Stimulated activated CD8-positive, alpha-beta memory T cell treated with anti-CD3 and anti-CD28 coated beads, Interleukin-15, amount 100 ng/mL, for 24 hours (primary cell): ENCODE measurements at places on chromosomes 6 and 20.

- no peak for DNase-seq
Measured at GRCh38 chr20:12047838-12048432, 130.2 kb downstream of the BTBD3 start.

DNA sequence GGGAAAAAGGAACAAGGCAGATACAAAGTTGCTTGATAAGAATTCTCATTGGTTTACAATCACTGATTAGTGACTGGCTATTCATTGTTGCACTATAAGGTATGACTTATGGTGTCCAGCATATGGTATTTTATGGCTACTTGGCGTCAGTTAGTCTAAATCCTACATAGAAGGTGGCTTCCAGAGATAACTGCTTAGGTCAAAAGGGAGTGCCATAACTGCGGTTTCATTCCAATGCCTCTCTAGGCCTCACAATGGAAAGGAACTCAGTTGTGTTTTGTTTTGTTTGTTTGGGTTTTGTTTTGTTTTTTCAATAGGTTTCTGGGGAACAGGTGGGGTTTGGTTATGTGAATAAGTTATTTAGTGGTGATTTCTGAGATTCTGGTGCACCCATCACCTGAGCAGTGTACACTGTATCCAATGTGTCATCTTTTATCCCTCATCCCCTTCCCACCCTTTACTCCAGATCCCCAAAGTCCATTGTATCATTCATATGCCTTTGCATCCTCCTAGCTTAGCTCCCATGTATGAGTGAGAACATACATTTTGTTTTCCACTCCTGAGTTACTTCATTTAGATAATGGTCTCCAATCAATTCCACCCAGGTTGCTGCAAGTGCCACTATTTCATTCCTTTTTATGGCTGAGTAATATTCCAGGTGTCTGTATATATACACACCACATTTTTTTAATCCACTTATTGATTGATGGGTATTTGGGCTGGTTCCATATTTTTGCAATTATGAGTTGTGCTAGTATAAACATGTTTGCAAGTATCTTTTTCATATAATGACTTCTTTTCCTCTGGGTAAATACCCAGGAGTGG lies 7.0 kb downstream of the GOPC start:
- DNase-seq = no peak

DNA sequence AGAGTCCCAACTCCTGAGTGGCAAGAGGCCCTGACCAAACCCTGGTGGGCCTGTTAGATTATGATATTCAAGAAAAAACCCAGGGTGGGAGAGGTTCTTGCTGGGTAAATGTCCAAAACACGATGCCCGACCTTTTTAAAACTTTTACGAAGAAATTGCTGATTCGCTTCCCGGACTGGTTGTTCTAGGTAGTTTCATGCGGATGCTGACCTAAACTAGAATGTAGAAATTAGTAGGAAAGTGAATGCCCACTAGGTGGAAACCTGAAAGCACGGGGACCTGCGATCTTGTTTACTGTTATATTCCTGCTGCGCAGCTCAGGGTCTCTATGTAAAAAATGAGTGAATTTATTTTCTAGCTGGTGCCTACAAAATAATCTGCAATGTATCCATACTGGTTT lies 2.3 kb downstream of the RAE1 start:
- DNase-seq = no peak

- DNase-seq = no peak
Measured at GRCh38 chr6:17491416-17492142, 98.2 kb downstream of the CAP2 start.

DNA sequence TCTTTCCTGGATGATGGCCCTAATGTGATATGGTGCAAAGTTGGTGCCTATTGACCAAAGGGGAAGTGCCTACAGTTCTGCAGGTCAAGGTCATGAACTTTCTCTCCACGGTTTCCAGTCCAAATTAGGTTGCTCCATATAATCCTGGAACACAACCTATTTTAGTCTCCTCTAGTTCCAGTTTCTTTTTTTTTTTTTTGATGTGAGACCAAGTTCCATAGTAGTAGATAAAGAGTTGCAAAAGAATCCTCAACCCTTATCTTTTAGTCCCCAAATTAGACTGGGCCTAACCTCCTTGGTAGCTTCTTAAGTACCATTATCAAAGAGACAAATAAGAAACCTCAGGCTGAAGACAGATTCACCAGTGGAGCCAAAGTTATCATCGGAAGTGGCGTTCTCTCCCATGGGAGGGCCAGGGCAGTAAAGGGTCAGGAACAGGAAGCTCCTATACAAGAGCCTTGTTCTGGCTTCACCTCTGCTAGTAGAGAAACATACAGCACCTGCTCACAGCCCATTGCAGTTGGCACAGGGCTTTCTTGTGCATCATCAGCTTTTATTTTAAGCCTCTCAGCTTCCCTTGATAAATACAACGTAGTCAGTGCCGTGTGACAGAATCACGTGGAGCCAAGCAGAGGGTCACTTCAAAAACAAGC lies 132.2 kb upstream of the RREB1 start:
- DNase-seq = no peak
